ENCODE measurements at places on chromosomes 7 and 10.

DNA sequence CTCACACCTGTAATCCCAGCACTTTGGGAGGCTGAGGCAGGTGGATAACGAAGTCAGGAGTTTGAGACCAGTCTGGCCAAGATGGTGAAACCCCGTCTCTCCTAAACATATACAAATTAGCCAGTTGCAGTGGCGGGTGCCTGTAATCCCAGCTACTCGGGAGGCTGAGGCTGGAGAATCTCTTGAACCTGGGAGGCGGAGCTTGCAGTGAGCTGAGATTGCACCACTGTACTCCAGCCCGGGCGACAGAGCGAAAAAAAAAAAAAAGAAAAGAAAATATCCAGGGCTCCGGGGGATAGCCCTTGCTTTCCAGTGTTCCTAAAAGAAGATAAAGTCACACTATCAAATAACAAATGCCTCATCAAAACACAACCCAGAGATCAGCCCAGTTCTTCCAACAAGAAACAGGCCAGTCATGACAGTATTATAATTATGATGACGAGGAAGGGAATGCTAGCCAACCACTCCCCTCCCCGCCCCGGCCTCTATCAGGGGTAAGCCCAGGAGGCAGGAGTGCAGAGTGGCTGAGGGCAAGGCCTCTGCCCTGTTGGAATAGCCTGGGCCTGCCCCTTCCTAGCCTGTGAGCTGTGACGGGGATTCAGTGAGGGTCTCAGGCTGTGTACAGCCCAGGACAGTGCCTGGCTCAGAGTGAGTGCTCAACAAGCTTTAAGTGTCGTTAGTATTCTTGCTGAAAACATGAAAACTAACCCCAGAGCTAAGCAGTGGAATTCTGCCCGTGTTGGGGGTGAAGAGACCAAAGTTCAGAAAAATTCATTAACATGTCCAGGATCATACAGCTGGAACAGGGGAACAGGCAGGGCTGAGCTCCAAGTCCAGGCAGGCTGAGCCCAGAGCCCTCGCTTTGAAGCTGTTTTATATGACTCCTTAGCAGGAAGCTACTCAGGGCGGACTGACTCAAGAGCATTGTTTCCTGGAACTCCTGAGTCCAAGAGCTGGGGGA, 54.3 kb downstream of the FAM241B start:
- DNase-seq, result no peak

DNA sequence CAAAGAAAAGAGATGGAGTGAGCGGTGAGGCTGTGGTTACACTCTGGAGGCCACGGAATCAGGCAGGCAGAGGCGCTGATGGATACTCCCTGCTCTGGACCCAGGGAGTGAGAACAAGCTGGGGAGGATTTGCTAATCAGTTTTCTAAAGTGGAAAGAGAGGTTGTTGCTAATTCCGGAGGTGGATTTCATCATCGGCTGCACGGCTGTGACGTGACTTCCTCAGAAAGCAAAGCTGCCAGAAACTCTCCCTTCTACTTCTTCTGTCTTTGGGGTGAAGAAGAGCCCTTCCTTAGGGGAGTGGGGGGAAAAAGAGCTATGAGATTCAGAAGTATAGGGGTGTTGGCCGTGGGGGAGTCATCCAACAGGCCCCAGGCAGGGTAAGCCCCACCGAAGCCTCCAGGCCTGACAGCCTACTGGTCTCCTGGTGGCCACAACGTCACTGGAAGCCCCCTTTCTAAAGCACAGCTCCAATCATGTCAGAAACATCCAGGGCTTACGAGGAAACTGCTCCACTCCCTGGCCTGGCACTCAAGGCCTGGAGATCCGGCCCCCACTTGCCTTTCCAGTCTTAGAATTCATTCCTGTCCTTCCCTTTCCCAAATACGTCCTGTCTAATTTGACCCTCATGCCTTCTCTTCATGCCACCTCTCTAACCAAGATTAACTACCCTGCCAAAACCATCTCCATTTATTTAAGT, 114.5 kb downstream of the HIP1 start:
- DNase-seq, result no peak

DNA sequence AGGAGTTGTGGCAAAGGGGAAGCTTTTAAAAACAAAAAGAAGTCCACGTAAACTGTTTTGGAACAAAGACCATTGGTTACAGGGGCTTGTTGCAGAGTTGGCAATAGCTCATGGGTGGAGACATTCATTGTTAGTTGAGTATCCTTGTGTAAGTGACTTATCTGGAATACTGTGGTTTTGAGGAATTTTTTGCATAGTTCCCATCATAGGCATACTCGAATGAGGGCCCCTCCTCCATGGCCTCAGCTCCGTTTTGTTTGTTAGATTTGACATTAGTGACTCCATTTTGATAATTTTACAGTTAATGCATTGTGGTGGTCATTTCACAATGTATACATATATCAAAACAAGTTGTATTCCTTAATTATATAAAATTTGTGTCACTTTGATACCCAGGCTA, 12.8 kb upstream of the SMKR1 start:
- no peak for DNase-seq

DNA sequence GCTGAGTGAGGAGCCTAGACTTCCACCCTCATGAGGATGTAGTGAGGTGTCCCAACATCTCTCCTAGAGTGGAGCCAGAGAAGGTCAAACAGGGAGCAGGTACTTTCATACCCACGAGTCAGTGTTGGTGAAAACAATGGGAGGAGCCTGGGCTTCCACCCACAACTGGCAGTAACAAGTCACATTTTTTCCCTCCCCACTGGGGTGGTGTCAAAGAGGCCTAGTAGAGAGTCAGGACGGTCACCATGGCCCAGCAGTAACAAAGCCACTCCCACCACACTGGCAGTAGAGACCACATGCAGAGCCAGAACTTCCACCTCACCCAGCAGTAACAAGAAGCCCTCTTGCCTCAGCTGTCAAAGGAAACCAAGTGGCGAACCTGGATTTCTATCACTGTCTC, 280.2 kb upstream of the IMMP2L start:
- no peak for DNase-seq

DNA sequence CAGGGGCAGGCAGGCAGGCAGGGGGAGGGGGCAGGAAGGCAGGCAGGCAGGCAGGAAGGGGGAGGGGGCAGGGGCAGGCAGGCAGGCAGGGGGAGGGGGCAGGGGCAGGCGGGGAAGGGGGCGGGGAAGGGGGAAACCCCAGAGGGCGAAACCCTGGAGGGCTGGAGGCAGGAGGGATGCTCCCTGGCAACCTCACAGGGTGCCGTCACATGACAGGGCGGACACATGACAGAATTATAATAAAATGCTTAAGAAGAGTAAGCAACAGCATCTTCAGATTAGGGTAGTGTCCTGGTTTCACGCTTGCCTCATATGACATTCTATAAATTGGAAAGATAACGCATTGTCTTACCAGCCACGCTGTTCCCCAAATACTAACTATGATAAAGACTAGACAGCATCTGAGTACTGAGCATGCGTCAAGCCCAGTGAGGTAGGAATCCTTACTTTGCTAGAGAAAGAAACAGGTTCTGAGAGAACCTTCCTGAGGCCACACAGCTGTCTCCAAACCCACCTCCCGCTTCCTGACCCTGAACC, 131.6 kb downstream of the DIP2C start:
- DNase-seq, result no peak

DNA sequence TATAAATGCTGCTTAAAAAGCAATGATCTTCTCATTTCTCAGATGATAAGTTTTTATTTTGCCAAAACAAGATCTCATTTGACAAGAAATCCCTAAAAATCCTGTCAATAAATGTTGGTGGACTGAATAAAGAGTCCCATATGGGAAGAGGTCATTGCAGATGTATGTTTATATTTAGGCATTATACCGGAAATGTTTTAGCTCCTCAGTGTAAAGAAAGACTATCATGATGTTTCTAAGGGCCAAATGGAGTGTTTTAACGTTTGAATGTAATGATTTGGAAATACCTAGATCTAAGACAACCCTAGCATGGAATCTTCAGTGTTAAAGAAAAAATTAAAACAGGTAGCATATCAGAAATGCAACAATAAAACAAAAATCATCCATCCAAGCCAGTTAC, 457.8 kb upstream of the NFE2L3 start:
- DNase-seq, result no peak

- no peak for DNase-seq
Observed at GRCh38 chr7:151198945-151199848, 11.1 kb downstream of the H2BK1 start.

DNA sequence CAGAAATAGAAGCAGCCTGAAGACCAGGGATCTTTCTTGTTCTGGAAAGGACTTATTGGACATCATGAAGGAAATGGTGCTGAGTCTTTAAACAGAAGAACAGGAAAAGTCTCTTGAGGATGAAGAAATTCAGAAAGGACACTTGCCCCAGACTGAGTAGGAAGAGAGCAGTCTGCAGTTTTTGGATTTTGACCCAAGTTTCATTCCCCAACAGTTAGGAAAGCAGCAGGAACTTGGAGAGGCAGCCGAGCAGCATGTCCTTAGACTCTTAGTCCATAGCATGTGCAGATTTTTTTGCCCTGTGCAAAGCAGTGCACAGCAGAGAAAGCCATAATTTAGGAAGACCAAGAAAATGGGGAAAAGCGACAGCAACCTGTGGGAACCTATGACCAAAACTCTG, 927.2 kb upstream of the AUTS2 start:
- DNase-seq, result no peak

DNA sequence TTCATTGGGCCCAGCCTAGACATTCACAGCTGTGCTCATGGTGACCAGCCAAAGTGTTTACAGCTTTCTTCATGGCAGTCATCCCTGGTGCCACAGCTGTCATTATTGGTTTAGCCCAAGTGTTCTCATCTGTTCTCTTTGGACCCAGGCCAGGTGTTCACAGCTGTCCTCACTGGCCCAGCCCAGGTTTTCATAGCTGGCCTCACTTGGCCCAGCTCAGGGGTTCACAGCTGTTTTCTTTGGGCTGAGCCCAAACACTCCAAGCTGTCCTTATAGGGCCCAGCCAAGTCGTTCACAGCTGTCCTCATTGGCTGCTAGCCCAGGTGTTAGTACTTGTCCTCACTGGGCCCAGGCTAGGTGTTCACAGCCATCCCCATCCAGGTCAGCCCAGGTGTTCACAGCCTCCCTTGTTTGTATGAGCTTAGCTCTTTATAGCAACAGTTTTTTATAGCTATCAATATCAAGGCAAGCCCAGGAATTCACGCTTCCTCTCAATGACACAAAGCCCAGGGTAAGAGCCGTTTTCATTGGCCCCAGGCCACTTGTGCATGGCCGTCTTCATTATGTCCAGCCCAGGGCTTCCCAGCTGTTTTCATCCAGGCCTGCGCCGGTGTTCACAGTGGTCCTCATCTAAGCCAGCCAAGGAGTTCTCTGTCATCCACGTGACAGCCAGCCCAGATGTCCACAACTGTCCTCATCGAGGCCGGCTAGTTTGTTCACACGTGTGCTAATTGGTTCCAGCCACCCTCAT, 11.6 kb downstream of the FRG2B start:
- DNase-seq, result no peak

DNA sequence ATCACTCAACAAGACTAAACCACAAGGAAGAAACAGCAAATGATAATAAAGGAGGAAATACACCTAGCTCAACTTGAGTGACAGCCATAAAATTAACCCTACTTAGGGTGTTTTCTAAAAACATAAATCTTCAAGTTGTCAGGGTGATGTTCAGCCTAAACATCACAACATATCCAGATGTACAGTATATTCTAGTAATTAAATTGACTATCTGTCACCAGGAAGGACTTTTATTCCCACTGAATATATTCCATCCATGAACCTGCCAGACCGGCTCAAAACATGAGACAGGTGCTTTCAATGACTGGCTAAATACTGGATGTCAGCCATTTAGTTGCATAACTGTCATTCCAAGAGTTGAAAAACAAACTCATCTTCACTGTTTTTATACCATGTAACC, 298.1 kb upstream of the NEBL start:
- no peak for DNase-seq

DNA sequence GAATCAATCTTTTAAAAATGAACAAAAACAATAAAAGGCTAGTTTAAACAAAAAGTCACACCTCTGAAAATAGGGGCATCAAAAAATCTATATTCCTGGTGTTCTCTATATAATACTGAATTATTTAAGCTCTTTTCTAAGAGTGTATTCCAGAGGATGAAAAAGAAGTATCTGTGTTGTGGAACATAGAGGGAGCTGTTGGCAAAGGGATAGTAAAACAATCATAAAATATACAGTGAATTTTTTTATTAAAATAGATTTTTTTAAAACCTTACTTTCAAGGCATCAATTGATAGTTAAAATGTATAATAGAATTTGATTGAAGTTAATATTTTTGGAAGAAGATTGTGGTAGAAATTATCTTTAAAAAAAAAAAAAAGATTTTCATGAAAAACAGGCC, 1409.1 kb upstream of the CELF2 start:
- no peak for DNase-seq

GRCh38 chr7:156151078-156151477, 338.8 kb upstream of the SHH start:
- DNase-seq, result no peak

- DNase-seq, result no peak
Observed at GRCh38 chr7:89666136-89666835, 488.0 kb upstream of the STEAP1 start.

DNA sequence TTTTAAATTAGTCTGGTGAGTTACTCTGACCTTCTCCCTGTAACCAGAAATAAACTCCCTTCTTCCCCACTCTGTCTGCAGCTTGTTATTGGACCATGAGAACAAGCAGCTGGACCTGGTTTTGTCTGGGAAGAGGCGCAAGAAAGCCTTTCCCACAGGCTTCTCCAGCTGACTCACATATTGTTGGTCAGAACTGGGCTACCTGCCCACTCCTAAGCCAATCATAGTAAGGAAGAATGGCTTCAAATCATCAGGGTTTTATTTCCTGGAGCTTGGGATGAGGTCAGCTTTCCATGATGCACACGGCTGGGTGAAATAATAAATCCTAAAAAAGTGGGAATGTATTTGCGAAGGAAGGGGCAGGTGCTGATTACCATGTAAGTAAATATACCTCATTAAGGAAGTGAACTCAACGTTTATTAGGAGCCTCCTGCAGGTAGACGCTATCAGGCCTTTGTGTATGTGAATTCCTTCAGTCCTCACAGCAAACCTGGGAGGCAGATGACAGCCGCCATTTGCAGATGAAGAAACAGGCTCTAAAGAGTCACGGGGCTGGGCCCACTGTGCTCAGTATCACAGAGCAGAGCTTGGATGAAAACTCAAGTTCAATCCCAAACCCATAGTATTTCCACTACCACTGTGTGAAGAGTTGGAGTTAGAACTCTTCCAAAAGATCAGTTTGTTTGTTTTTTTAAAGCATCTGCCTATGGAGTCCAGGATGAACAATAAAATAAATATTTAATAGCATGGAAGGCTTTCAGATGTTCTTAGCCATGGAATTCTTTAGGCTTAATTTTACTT, 32.8 kb downstream of the IL15RA start:
- no peak for DNase-seq

GRCh38 chr7:28554802-28555471, 142.6 kb downstream of the CREB5 start:
- no peak for DNase-seq

DNA sequence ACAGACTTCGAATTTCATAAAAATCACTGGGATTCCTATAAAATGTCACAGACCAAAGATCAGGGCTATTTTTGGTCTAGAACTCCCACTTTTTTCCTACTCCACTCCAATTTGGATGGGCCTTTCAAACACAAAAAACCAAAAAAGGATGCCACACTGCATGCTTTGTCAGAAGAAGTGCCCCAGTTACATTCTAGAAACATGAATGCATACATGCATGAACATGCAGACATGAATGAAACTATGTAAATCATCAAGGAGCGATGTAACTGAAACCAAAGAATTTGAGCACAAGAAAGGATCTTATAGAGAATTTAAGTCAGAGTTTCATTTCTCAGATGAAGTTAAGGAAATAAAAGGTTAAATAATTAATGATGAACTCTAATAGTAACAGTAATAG, 31.8 kb upstream of the FAM133B start:
- no peak for DNase-seq

GRCh38 chr7:112505495-112505894, 24.7 kb downstream of the LSMEM1 start:
- no peak for DNase-seq

Measured in activated naive CD8-positive, alpha-beta T cell treated with anti-CD3 and anti-CD28 coated beads, Interleukin-2, amount 50 U/mL, for 16 hours (primary cell).